ENCODE measurements at places on chromosomes 12 and 14.

GRCh38 chr12:61563665-61564450 is 696.3 kb upstream of the USP15 start:
- no peak for DNase-seq

GRCh38 chr14:58171090-58171489 is 19.1 kb upstream of the ARMH4 start:
- peak; percentile 68 for DNase-seq

GRCh38 chr14:106662936-106663550 is 1136.7 kb downstream of the TMEM121 start:
- DNase-seq = no peak

DNA sequence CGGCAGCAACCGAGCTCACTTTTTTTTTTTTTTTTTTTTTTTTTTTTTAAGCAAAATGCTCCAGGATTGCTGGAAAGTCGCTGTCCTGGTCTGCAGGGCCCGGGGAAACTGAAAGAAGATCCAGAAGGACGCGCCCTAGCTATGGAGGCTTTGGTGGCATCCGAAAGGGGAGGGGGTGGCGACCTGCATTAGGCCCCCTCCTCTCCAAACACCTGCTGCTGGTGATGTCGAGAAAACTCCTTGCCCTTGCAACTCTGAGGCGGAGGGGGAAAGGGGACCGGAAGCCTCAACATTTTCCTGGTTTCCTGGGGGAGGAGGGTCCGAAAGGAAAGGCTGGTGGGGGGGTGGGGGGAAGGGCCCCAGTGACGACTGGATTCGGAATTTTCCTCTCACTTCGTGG is 421.1 kb downstream of the VRK1 start:
- no peak for DNase-seq

- no peak for DNase-seq
Observed at GRCh38 chr12:30630076-30630978, 65.3 kb downstream of the IPO8 start.

GRCh38 chr14:23641180-23641914 is 5.2 kb downstream of the DHRS2 start:
- DNase-seq = no peak

DNA sequence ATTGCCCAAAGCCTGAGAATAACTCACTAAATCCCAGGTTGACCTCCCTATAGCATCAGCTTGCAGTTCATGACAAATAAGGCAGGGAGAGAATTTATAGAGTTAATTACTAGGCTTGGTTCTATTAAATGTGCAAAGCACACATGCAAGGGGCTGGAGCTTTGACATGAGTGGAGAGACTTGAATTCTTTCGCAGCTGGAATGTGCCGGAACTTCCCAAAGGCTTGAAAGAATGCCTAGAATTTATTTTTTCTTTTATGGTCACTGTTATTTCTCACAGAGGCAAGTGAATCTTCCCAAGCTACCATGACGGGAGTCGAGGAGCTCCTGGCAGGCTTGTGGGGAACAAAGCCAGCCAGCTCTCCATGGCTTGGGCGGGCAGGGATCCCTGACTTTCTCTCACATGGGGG is 95.5 kb upstream of the USP44 start:
- DNase-seq = no peak

- DNase-seq = no peak
Observed at GRCh38 chr12:90226211-90226610, 517.6 kb upstream of the ATP2B1 start.

- no peak for DNase-seq
Observed at GRCh38 chr14:104085889-104086201, 345 bp downstream of the ASPG start.

DNA sequence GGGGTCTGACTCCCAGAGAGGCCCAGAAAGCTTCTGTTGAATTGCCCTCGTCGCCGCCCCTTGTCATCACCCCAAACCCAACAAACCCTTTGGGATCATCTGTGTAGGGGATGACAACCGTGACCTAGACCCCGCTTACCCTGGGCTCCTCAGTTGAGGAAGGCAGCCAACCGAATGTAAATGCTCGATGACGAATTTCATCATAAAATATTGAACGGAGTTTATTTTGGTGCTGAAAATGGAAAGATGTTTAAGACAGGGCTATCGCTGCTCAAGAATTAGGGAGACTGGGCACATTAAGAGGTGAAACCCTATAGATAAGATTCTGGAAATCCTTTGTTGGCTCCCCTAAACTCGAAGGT is 512 bp downstream of the ACTR10 start:
- DNase-seq = no peak

DNA sequence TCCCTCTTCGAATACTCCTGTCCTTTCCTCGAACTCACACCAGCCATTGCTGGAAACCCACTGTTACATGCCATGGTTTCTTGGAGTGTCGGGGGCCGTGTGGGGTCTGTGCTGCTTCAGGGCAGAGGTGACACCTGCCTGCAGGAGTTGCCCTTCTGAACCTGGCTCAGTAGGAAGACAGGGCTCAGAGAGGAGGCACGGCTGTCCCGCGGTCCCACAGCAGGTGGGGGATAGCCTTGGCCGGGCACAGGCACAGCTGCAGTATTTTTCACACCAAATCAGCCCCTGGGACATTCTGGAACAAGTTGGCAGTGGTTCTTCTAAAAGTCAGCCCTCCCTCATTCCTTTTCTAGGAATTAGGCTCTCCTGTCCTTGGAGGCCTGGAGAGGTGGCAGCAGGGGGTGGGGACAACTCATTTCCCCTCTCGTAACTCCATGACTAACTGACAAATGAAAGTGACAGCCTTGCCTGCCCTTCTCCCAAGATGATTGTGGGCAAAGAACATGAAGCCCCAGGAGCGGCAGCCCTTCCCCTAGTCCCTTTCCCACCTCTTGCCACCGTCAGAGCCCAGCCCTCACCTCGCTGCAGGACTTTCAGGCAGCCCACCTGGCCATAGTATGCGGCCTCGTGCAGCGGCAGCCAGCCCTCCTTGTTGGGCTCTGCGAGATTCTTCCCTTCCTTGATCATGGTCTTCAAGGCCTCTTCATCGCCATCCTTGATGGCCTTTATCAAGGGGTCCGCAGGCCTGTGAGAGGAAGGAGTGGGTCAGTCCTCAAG is 22.4 kb downstream of the ASB2 start:
- no peak for DNase-seq

- no peak for DNase-seq
Observed at GRCh38 chr14:67263499-67264149, 22.4 kb downstream of the PALS1 start.

GRCh38 chr14:79587875-79588274 is 623.4 kb downstream of the DIO2 start:
- no peak for DNase-seq

DNA sequence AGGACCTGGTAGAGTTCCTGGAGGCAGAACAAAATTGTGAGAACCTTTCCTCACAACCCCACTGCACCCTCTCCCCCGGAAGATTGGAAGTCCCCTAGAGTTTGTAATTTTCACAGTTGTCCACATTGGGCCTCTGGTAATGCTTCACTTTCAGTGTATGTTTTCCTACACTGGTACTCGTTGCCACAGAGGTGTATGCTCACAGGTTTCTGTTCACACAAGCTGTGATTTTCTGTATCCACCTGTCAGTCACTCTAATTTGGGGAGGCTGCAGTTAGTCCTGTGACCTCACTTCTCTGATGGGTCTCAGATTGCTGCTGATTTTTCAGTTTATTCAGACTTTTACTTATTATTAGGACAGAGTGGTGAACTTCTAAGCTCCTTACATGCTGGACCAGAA is 66.4 kb upstream of the BMP4 start:
- no peak for DNase-seq

DNA sequence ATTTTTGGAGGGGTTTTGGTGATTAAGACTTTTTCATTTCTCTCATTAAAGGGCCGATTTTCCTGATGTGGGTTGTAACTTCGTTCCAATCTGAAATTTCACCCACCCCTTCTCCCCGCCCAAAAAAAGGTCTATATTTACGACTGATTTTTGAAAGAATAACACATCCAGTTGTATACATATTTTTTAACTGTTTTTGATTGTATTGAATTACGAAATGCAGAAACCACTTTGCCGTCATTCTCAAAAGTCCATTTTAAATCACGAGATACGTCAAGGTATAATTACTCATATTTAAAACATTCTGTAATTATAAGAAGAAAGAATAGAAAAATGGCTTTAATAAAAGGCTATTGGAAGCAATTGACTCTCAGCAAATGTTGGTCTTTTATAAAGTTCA is 520.7 kb downstream of the MED13L start:
- DNase-seq = no peak

GRCh38 chr14:20807304-20808161 is 4.9 kb upstream of the RNASE1 start:
- DNase-seq = no peak

DNA sequence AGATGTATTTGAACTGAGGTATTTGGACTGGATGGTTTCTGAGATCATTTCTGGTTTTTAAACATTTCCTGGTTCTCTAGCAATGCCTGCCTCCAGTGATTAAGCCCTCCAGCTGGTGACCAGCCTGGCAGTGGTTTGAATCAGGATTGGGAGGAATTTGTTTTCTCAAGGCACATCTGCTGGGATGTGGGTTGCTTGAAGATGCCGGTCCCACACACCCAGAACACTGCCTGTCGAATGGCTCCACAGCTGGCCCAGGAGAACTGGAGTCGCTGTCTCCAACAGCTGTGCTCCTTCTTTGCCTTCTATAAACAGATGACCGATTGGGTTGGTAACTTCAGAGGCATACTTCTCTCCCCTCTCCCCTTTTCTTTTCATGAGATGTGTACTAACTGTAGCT is 258.0 kb upstream of the DDHD1 start:
- DNase-seq = no peak

- DNase-seq = peak; percentile 88
Observed at GRCh38 chr14:54565785-54566409, 1.0 kb upstream of the SAMD4A start.

- no peak for DNase-seq
Observed at GRCh38 chr12:17108877-17109541, 503.0 kb upstream of the LMO3 start.

GRCh38 chr12:92046557-92047392 is 98.9 kb downstream of the BTG1 start:
- DNase-seq = no peak

DNA sequence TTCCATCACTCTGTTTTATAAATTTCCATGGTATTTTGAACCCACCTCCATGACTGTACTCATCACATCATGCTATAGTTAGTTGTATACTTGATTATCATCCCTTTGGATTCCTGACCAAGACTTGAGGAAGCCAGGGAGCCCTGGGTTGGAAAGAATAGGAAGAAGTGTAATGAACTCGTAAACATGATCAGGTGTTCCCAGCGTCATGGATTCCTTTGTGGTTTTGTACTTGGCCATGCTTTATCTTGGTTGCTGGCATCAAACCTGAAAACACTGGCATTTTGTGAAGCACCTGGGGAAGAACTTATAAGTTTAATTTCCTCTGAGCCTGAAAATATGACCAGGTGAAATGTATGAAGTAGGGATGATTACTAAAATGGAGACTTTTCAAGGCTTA is 76.4 kb downstream of the CHST11 start:
- no peak for DNase-seq

GRCh38 chr12:666766-667308 is 3.6 kb upstream of the NINJ2 start:
- DNase-seq = no peak

DNA sequence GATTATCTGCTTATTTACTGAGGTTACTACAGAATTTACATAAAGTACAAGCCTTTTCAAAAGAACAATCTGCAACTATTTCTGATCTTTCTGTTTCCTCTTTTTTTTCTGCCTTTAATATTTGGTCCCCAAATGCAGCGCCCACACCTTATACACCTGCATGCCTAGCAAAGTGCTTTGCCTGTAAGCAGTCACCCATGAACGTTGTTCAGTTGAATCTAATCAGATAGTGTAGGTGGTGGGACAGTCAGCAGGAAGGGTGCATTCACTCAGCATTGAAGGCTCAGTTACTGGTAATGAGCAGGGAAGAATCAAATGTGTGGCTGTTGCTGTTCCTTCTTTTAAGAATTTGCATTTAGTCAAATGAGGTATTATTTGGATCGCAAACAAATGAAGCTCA is 108.4 kb downstream of the GPR135 start:
- DNase-seq = no peak

GRCh38 chr14:75322746-75323145 is 44.1 kb downstream of the FOS start:
- no peak for DNase-seq

GRCh38 chr12:51887476-51888315 is at the start of gene ANKRD33:
Gene ANKRD33, plus strand, starts transcription at chr12:51888103. Its CDS starts 84 bp downstream, at chr12:51888187.
- DNase-seq = no peak

DNA sequence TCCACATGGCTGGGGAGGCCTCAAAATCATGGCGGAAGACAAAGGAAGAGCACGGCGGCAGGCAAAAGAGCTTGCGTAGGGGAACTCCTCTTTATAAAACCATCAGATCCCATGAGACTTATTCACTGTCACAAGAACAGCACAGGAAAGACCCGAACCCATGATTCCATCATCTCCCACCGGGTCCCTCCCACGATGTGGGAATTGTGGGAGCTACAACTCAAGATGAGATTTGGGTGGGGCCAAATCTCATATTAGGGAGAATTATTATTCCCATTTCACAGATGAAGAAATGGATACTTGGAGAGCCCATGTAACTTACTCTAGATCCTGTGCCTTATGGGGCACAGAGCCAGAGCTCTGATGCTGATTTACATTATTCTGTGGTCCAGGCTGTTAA is 322.6 kb downstream of the PCNX1 start:
- no peak for DNase-seq

DNA sequence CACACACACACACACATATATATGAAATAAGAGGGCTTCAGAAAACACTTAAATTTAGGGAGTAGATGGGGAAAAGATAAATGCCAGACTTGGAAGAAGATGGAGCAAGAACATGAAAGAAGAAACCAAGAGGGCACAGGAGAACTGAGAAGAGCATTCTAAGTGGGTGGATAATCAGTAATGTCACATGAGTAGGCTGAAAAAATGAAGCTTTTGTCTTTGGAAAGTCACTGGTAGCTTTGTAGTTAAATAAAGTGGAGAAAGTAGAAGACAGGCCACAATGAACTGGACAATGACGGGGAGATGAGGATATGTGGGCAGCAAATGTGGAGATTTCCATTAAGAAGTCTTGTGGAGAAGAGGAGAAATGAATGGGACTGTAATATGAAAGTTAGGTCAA is 2.2 kb upstream of the ZC2HC1C start:
- no peak for DNase-seq

DNA sequence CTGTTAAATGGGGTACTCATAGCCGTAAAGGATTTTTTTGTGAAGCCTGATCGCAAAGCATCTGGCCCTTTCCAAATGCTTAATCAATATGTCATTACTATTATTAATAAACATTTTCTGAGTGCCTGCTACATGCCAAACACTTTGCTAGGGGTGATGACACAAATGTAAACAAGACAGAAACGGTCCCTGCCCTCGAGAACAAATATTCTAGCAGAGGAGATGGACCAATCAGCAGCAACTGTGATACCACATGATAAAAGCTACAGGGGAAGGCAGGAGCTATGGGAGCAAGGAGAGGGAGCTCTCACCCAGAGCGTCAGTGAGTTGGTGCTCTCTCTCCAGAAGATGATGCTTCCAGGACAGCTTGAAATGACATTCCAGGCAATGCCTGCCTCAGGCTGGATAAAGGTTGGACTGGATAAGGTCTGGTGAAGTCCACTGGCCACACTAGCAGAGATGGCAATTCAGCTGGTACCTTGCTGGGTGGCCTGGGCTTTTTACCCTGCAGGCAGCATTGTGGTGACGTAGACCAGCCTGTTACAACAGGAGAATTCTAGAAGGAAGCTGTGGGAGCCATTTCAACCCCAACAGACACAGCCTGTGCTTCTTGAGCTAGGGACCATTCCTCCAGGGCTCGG is 41.1 kb downstream of the ERH start:
- no peak for DNase-seq

- DNase-seq = no peak
Observed at GRCh38 chr14:93008381-93008780, 85.4 kb downstream of the CHGA start.
